Mammary epithelial cell (primary cell): ENCODE measurements at places on chromosomes 4 and X.

DNA sequence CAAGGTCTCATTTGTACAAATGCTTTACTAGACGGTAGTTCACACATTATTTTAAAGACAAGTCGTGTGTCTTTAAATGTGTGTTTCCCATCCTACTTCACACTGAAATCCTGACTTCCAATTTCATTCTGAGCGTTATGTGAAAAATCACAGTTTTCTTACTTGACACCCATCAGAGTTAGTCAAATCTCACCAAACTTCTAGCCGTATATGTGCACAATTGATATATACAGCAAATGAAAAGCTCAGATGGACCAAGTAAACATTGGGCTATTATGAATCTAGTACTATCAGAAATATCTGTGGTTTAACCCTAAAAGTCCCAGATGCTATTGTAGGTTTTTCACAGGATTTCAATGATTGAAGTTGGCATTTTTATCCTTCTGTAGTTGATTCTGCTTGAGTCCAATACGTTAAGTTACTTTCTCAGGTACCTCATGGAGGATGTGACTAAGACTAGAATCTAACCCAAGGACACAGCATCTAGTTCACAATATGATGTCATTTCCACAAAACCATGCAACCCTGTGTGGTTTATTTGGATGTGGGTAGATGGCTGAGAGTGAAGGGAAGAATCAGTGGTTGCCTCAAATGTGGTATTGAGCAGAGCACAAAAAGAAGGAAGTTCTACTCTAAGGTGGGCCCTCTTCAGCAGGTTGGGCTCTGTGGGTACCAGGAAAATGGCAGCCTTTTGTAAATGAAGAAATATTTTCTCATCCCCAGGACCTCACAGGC lies 22.1 kb upstream of the TRIM60 start:
- DNase-seq, result no peak

DNA sequence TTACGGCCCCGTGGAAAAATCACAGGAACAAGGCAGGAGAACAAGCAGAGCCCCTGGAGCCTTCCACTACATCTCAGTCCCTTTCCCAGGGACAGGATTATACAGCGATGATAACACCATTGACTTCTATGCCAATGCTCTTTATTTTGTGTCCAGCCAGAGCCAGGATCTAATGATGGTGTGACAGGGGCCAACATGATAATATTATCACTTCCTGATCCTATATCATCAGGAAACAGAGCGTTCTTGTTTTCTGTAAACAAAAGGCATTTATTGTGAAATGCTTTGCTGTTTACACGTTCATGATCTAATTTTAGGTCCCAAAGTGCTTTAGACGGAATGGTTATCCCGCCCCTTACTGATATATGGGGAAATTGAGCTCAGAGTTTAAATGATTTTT lies 12.8 kb downstream of the TMPRSS11E start:
- DNase-seq, result no peak

DNA sequence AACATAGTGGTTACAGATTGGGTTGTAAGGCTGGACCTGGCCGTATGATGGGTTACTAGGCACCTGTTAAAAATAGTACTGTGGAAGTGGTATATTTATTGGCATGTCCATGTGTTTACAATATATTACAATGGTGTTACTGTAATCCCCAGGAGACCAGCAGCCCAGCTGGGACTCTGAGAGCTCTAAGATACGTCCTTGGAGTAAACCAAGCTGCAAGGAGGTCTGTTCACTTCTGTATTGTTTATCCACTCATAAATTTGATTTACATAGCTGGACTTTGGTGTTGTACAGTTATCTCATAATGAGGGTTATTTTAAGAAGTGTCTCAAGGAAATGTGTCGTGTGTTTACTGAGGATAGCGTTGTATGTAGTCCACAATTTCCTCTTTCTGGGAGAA lies 93.8 kb downstream of the TBL1X start:
- no peak for DNase-seq

DNA sequence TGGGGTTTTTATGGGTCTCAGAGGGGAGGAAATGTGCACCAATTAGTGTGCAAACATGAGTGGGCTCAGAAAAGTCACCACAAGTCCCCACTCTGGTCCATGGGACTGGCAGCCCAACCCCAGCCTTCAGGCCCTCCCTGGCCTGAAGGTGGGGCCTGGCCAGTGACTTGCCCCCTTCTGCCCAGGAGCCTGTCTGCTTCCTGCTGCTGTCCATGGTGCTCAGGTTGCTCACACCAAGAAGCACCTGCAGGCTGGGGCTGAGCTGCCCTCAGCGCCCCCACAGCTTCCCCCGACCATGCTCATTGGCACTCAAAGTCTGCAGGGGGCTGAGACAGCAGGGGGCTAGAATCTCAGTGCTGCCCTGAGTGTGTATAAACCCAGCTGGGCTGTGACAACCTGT lies 30.6 kb upstream of the GC start:
- DNase-seq, result no peak

DNA sequence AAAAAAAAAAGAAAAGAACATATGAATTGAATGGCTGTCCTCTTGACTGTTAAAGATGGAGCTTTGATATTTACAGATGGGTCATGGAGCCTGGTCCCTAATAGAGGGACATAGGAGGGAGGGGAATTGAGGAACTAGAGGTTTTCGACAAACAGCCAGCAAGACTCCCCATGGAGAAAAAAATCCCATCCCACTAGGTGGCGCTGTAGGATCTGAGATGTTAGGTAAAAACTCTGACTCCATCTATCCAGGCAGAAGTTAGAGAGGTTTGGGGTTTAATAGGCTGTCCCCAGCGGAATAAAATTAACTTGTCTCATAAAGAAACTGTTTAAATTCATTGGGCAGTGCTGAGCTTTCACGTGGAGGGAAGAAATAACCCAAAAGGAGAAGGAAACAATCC lies 45.9 kb downstream of the HMGB2 start:
- peak; percentile 52 for DNase-seq

GRCh38 chr4:157045507-157046127 lies 30.3 kb upstream of the GLRB start:
- peak; percentile 66 for DNase-seq

- DNase-seq, result no peak
Measured at GRCh38 chr4:119629142-119629471, 503 bp upstream of the PDE5A start.

DNA sequence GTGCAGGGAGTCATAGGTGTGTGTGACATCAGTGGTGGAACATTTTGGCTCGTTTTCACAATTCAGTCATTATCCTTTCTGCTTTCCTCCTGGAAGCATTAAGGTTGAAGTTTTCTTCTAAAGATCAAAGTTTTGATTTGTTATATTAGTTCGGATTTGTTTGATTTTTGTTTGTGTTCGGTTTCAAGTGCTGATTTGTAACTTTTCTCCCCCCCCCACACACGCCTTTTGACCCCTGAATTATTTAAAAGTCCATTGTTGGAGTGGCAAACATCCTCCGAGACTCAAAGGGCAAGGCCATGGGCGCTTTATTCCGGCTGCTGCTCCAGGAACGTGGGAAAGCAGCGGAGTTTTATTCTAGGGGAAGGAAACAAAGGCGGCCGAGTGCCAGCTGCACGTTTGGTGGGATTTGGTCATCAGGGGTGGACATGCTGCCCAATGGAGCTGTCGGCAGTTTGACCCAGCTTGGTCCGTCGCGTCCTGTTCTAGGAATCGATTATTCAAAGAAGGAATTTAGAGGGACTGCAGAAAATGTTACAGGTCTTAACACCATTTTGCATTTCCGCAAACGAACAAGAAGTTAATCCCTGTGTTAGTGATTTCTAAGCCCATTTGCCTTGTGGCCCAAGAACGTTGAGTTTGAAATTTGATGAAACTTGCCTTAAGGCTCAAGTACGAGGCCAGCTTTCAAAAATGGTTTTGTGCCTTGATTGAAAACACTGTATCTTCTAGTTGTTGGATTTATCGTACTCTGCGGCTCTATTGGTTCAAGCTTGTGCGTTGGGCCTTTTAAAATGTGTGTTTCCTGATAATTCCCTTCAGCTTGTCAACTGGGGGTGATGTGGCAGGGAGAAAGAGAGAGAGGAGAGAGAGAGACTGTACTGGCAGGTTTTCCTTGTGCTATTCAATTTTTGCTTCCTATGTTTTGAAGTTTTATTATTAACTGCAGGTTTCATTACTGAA lies 565 bp upstream of the ZNF41 start:
- peak; percentile 12 for DNase-seq

DNA sequence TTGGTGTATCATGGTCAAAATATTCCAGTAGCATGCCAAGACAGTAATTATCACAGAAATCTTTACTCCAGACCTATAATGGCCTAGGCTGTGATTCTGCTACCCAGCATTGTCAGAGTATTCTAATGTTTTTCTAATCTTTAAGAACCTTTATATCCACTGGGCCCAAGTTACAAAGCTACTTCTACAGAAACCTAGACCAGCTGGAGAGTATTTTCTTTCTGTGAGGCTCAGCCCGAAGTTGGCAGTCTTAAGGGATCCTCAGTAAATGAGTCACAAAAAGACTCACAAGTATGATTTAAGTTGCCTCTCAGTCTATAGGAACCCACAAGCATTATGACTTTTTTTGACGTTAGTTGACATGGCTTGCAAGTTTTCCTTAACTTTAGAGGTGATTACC lies 638.5 kb upstream of the FAM241A start:
- DNase-seq, result no peak

DNA sequence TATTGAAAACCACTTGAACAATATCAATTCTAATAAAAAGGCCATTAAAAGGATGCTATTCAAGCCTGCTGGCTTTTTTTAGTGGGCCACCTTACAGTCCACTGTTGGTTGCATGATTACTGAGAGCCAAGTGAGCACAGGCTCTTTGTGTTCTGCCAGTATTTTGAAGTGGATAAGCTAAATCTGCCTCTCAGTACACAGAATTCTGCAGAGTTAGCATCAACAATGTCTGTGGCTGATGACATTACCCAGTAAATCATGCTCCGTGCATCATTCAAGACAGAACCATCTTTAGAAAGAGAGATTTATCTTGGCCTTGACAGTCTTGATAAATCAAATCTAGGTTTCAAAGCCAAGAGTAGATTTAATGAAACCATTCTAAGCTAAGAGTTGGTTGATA lies 119.0 kb upstream of the GNPDA2 start:
- no peak for DNase-seq

- DNase-seq, result no peak
Measured at GRCh38 chr4:23590431-23590830, 299.4 kb downstream of the PPARGC1A start.

GRCh38 chr4:98664959-98665358 lies 6.5 kb upstream of the TSPAN5 start:
- no peak for DNase-seq
